Fibroblast of mammary gland (primary cell): ENCODE measurements at places on chromosomes 6 and 20.
A peak's percentile ranks its signal among the peaks of the same experiment; 100 is the strongest.

DNA sequence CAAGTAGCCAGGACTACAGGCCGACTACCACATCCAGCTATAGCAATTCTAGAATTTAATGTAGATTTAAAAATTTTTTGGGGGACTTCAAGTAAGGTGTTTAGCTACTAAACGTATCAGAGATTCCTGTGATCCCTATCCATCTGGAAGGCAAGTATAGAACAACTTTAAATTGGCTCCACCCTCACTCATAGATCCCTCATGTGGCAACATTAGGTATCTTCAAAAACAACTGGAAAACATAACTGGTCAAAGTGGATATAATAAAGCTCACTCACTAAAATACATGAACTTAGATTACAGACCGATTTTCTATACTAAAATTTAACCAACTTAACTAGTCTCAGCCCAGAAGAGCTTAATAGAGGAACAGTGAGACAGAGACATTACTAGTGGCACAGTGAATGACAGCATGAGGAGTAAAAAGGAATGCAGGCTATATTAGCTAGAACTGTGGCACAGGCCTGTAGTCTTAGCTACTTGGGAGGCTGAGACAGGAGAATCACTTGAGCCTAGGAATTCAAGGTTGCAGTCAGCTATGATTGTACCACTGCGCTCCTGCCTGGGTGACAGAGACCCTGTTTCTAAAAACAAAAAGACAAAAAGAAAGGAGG lies 14.7 kb downstream of the NUP153 start:
- no peak for DNase-seq

DNA sequence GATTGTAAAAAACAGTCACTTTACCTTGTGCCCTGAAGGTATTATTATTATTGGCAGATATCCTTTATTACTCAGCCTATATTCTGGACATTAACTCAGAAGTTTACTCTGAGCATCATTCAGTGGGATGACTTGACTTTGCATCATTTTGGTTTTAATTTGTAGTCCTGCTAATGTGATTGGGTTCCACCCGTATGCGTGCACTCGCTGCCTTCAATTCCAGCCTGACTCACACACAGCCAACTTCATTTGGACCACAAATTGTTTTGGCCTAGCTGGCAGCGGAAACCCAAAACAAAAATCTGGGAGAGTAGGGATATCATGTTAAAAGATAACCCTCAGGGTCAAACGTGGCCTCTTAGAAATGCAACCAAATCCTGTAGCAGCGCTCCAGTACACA lies 704.4 kb upstream of the SLC35B3 start:
- DNase-seq = peak; percentile 56

GRCh38 chr6:131843768-131844167 lies 35.9 kb downstream of the ENPP1 start:
- no peak for DNase-seq

DNA sequence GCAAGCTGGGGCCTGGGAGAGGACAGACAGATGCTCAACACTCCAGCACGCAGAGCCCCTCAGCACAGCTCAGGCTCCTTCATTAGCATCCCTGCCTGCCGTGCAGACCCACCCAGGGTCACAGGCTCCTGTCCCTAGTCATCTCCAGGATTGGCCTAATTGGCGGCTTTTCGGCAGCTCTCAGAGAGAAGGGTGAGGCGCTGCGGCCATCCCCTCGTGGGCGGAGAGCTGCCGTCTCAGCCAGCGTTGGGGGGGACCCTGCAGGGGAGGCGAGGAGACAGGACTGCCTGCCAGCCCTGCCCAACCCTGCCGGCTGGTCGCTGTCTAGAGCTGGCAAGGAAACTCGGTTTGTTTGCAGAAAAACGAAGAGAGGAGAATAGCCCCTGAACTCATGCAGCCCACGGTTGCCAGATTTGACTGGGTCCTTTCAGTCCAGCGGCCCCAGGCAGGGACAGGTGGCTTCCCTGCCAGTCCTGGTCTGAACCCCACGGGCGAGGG lies 26.8 kb downstream of the BHLHE23 start:
- no peak for DNase-seq

GRCh38 chr6:112207131-112207530 lies 47.2 kb downstream of the LAMA4 start:
- DNase-seq = no peak

GRCh38 chr20:63337786-63338420 lies 23.2 kb downstream of the CHRNA4 start:
- DNase-seq = peak; percentile 64

GRCh38 chr6:54419885-54420284 lies 111.6 kb downstream of the TINAG start:
- peak; percentile 94 for DNase-seq

- peak; percentile 74 for DNase-seq
Observed at GRCh38 chr6:42532038-42532669, 31.7 kb upstream of the UBR2 start.

DNA sequence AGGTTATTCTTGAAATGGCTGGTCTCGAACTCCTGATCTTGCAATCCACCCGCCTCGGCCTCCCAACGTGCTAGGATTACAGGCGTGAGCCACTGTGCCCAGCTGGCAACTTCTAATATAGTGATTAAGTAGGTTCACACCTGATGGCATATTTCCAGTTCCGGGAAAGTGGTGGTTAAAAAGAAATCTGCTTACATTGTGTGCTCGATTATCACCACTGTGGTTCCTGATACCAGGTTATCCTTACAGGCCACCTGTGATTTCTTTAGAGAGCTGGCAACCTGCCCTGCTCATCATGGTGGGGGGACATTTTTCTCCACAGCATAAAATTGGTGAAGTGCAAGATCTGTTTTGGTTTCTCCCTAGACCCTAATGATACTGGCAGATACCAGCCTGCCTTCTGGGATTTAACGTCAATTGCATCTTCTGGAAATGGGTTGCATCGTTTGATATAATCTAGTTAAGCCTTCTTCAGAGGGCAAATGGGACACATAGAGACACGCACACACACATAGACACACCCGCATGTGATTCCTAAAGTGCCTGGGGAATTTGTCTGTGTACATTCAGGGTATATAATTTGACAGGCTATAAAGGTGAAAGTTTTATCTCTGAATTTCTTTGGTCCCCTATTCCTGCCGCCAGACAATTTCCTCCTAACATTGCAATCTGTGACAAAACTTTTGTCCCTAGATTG lies 49.7 kb upstream of the CITED2 start:
- DNase-seq = no peak
